Activated T-helper 1 cell treated with anti-CD3 and anti-CD28 coated beads, Interleukin-12 subunit alpha, Interleukin-12 subunit beta, Interleukin-2, Interleukin-4 antibody, amounts not matched to agents 30 ng/mL and 10 ng/mL and 1 ng/mL, durations not matched to agents 14 hours and 24 hours and 36 hours (primary cell): ENCODE measurements at places on chromosomes 1 and 21.

GRCh38 chr1:194503209-194503608, 1316.8 kb upstream of the B3GALT2 start:
- DNase-seq, result no peak

DNA sequence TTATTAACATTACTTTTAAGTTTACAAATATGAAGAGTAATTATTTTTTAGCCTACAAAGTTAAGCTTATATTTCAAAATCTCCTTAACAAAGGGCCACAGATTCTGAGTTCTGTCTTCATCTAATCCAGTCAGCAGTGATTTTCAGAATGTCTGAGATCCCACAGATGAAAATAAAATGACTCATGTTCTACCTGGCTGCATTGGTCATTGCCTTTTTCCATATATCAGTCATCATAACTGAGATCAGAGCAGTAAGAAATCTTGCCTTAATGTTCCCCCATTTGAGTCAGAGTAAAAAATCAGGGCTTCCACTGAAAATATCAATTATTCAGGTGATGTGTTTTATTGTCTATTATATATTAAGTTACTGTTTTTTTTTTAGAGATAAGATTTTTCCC, 416.1 kb downstream of the MRPL39 start:
- no peak for DNase-seq

GRCh38 chr1:154694995-154695394, 87.0 kb upstream of the ADAR start:
- no peak for DNase-seq

DNA sequence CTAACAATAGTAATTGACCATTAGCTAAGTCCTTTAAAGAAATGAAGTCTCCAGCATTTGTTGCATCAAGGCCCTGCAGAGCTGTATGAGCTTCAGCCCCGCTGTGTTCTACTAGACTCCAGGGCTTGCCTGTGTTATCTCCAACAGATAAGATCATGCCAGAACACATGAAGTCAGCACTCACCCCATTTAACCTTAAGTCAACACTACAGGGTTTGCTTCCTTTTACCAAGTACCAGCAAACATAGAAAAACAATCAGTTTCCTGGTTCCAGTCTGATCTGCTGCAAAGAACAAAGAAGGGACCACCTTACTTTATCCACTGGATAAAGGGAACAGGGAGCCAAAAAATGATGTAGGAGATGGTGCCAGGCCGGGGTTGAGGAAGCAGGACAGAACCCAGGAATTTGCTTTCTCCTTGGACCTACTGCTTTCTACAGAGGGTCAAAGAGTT, 41.3 kb upstream of the ENAH start:
- no peak for DNase-seq

GRCh38 chr21:45494135-45494850, 47.9 kb downstream of the SLC19A1 start:
- DNase-seq, result no peak

DNA sequence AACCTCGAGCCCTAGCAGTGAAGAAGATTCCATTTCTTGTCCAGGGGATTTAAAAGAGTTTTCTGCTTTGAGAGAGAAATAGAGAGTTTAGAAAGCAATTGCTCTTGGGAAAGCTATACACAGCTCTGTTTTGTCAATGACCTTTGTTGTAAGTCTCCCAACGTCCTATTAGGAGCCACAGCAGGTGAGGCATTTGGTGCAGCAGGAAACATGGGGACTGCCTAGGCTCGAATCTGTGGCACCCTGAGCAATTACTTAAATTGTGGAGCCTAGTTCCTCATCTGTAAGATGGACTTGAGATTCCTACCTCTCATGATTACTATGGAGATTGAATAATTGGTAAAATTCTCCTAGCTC, 8.2 kb downstream of the DCLRE1B start:
- DNase-seq, result no peak

- DNase-seq, result no peak
These were observed 23.2 kb upstream of the RGSL1 start for GRCh38 chr1:182426442-182427430.

DNA sequence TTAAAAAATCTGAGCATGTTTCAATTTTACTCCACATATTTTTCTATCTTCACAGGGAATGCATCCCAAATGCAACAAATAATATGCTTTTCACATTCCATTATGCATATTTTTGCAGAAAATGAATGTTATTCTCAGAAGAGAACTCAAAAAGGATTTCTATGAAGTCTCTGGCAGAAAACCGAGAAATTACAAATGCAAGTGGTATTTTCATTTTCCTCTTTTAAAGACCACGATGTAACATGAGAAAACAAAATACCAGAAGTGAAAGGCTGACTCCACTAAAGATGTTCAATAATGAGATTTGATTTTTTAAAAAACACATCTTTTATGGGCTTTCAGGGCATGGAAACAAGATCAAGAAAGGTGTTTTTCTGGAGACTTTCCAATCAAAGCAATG, 5.0 kb upstream of the PDC start:
- DNase-seq, result no peak

DNA sequence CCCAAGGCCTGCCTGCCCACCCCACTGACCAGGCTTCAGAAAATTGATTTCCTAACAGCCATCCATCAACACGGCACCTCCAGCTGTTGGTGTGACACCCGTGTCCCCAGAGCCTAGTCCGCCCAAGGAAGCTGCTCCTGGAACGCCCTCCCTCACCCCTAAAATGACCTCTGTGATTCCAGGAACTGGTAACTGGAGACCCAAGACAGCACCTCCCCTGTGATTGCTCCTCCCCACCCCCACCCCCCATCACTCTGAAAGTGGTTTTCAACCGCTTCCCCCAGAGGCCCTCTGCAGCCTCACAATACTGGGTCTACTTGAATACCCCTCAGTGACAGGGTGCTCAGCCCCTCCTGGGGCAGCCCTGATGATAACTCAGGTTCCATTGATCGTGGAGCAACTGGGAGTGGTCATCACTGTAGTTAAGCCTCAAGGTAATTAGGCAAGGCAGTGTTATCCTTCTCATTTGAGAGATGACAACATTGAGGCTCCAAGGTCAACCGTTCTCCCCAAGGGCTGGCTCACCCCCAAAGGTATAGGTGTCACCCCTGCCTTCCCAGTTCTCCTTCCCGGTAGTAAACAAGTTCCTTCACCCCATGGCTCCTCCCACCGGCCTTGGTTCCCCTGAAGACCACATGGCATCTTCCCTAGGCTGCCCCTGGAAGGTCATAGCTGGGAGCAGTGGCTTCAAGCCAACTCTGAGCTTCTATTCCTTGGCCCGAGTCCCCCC, 52.0 kb downstream of the TAS1R2 start:
- DNase-seq, result no peak

DNA sequence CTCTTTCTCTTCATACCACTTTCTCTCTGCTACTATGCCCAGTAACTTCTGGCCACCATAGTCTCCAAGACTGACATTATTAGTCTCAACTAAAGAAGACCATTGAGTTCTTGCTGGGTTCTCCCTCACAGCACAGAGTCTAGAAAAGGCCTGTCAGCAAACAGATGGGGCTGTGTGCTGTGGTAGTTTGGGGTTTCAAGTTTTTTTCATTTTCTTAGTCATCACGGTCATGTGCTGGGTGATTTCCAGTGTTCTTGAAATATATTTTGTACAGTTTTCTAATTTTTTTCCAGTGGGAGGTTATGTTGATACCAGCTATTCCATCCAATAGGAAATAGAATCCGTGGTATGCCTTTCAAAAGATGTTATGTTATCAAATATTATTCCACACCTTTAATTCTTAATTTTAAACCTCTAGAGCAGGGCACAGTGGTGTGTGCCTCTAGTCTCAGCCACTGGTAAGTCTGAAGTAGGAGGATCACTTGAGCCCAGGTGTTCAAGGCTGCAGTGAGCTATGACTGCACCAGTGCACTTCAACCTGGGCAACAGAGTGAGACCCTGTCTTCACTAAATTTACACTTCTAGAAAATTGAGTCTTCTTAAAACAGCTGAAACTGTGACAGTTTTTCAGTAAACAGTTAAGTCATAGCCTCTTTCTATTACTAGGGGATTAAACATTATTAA, 8.3 kb downstream of the CFHR2 start:
- no peak for DNase-seq

GRCh38 chr1:34645919-34646318, 108.9 kb upstream of the GJB5 start:
- DNase-seq, result no peak

- DNase-seq, result no peak
These were observed 29.6 kb upstream of the TENT5C start for GRCh38 chr1:117576236-117576635.

- no peak for DNase-seq
These were observed 37.7 kb upstream of the PADI1 start for GRCh38 chr1:17167041-17167785.

DNA sequence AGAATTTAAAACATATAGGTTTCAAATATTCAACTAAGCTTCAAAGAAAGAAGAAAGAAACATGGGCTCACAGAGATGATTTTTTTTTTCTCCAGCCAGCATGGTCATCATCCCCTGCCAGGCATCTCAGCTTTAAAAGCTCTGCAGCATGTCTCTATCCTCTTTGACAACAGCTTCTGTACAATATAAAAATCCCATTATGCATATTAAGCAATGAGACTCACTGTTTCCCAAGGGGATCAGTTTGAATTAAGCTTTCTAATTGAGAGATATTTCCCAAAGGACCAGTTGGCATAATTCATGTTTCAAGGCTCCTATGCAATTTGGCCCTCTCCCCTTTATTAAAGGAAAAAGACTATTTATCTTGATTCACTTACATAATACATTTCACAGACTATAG, 220.3 kb downstream of the GRIK1 start:
- no peak for DNase-seq

- no peak for DNase-seq
These were observed 38.3 kb downstream of the GALNT2 start for GRCh38 chr1:230105245-230105753.

- DNase-seq, result no peak
These were observed 7.5 kb downstream of the TAF1A start for GRCh38 chr1:222582099-222582774.

- DNase-seq, result no peak
These were observed 24.7 kb downstream of the CAPZB start for GRCh38 chr1:19460535-19461219.

DNA sequence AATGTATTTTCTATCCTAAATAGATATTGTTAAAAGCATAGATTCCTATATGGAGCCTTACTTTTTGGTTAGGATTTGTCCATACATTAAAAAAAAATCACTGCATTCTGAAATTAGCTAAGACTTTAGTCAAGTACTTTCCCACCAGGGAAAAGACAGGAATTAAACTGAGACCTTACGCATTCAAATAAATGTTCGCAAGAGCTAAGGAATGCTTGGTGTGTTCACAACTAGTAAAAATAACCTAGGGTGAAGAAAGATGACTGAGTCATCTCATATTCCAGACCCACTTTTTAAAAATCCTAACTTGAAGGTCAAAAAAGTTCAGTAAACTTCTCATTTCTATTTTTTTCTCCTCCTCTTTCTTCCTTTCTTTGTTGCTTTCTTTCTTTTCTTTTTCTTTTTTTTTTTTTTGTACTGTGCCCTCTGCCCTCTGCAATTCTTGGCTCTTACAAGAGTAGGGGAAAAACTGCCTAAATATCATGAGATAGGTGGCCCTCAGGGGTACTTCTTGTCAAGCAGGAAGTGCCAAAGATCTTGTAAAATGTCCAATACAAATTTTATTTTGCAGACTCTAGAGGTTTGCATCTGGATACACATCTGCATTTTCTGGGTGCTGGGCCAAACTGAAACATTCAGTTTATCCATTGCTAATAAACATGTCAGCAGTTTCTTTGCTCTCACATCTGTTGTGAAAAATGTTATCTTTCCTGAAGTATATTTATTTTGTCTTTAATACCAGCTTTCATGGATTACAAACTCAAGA, 121.4 kb upstream of the GORAB start:
- DNase-seq, result no peak

- no peak for DNase-seq
These were observed 56.5 kb upstream of the BCAR3 start for GRCh38 chr1:93738075-93738622.

GRCh38 chr1:231424950-231425805, 3.1 kb upstream of the EGLN1 start:
- no peak for DNase-seq

DNA sequence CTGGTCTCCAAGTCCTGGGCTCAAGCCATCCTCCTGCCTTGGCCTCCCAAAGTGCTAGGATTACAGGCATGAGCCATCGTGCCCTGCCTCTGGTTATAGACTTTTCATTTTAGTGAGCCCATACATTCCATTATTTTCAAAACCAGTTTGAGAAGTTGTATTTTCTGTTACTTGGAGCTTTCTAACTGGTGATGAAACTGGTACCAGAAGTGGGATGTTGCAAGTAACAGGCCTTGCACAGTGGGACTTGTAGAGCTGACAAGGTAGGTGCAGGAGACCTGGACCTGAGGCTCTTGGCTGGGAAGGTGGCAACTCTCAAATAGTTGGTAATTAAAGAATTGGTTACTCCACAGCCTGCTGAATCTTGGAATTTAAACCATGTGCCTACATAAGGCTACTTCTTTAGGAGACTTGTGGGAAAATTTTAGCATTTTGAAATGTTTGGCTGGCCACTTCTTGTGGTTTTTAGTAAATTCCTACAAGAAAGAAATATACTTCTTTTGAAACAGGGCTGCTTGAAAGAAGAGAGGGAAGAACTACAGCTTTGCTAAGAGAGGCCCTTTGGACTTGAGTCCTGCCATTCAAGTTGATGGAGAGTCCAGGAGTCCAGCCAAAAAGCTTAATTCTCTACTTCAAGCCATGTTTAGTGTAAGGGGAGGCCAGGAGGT, 9.8 kb upstream of the ALPL start:
- no peak for DNase-seq

DNA sequence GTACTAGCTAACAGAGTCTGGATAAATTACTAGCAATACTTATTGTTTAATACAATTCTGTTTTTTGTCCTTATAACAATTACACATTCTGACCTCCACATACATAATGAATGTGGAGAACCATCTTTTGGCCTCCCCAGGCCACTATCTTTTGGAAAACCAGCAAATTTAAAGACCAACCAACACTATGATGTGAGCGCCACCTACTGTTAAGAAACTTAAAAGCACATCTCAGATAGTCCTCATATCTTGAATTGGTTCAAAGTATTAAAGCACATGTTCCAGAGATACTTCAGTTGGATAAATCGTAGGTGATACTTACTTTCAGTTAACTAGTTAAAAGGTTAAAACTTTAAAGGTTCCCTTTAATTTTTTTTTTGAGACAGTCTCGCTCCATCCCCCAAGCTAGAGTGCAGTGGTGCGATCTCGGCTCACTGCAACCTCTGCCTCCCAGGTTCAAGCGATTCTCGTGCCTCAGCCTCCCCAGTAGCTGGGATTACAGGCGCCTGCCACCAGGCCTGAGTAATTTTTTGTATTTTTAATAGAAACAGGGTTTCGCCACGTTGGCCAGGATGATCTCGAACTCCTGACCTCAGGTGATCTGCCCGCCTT, 29.3 kb upstream of the USP1 start:
- no peak for DNase-seq

- no peak for DNase-seq
These were observed 3.8 kb upstream of the TINAGL1 start for GRCh38 chr1:31572323-31573104.

GRCh38 chr1:30743584-30744059, 14.0 kb downstream of the LAPTM5 start:
- peak; percentile 68 for DNase-seq
